Left renal cortex interstitium (tissue), 4 donors: ENCODE measurements at places on chromosomes 1 and 21. TPM values are rescaled to one million over a fixed set of nuclear protein-coding genes. Genes with fewer than 3 reads are reported as not detected.

TRIM67 gene
- 0.09 TPM for polyA plus RNA-seq

GRCh38 chr1:229664133-229664689, 38.2 kb downstream of the URB2 start:
- DNase-seq: no peak

GRCh38 chr1:109901141-109901523, 9.5 kb upstream of the CSF1 start:
- DNase-seq: no peak

DNA sequence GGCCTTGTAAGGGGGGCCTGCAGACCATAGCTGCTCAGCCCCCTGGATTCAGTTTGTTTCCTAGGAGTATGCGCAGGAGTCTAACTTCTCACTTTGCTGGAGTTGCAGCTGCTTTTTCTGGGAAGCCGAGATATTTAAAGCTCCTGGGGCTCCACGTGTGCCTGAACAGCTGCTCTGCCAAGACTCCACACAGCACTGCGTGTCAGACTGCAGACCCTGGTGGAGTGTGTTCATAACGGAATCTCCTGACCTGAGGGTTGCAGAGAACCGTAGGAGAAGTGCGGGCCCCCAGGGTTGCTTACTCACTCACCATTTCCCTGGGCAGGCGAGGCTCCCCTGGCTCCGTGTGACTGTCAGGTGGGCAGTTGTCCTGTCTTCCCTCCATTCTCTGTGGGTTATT, 474.3 kb upstream of the TMPRSS15 start:
- no peak for DNase-seq

DNA sequence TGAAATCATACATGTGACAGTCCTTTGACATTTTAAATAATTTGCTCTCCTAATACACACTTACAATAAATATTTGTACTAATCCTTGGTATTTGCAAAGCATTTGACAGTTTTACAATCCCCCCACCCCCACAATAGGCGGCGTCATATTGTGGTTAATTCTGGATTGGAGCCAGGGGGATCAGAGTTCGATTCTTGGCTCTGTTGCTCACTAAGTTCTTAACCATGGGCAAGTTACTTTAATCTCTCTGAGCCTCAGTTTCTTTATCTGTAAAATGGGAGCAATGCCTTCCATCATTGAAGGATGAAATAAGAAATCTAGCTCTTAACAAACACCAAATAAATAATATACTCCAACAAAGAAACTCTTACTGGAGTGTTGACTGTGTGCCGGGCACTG, 23.8 kb downstream of the CACNA1S start:
- no peak for DNase-seq

DNA sequence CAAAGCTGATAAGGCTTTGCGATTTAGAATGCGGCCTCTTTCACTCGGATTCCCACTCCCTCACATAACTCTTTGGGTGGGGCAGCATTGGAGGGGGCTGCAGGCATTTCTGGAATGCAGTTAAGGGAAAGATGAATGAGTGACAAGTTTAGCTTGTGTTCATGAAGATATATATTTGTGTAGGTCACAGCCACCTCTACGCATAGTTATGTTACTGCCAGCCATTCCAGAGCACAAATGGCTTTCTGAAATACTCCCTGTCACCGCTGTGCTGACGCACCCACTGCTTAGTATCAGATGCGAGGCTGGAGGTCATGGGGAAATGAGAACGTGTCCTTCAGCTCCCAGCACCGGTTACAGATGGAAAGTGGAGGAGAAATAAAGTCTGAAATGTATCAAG, 54.1 kb upstream of the ATP1A1 start:
- DNase-seq: no peak

GRCh38 chr1:97906567-97907241, 14.1 kb downstream of the DPYD start:
- no peak for DNase-seq

GRCh38 chr1:64881281-64881680, 85.1 kb downstream of the JAK1 start:
- no peak for DNase-seq

ACTL8 gene
- polyA plus RNA-seq: not detected

DNA sequence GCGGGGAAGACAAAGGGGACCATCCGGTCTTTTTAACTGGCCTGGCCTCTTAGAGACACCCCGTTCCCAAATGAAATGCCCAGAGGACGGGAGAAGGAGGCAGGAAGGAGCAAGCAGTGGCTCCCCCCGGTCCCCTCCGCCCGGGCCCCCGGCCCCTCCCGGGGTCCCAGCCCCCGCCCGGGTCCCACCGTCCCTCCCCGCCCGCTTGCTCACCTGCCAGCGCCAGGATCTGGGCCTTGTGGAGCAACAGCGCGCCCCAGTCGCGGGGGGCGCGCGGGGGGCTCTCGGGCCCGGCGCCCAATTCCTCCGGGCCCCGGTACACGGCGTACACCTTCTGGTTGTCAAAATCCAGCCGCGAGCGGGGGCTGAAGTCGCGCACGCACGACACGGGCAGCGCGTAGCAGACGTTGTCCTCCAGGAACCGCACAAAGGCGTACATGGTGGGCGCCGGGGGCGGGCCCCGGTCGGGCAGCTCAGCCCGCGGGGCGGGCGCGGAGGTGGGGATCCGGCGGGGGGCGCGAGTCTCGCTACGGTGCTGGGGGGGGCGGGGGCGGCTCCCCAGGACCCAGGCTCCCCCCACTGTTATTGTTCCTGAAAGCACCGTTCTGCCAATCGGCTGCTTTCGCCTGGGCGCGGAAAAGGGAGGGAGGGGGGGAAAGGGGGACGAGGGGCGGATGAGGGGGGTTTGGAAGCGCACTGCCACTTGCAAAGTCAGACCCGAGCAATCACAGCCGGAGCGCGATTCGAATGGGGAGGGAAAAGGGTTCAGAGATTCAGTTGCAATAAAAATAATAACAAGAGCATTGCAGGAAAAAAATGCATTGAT, at the start of gene BEND5:
TSS of gene BEND5 (minus strand) at position 499 of the 826 bp plus-strand sequence. CDS start at position 439, 60 bp downstream.
- DNase-seq: no peak

DNA sequence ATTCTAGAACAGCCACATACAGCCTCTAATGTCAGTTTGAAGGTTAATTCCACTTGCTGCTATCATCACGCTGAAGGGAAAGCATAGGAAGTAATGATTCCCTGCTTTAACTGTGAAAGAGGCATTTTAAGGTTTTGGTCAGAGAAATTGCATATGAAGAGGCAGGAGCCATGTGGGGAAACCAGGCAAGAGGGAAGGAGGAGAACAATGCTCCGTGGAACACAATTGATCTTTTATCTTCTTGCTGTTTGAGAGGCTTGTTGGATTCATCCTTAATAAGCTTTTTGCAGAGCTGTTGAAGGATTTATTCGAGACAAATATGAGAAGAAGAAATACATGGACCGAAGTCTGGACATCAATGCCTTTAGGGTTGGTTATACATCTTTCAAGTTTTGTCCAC, 35.9 kb downstream of the SMAP2 start:
- DNase-seq: no peak

C4BPA gene
- 0.39 TPM for polyA plus RNA-seq

GRCh38 chr1:115564201-115564600, 77.6 kb upstream of the VANGL1 start:
- DNase-seq: no peak

- DNase-seq: no peak
These were observed 9.7 kb upstream of the FMOD start for GRCh38 chr1:203360547-203361185.

- no peak for DNase-seq
These were observed 310.9 kb downstream of the MATN1 start for GRCh38 chr1:30412241-30413110.

GRCh38 chr21:25396135-25396711, 211.1 kb downstream of the MRPL39 start:
- no peak for DNase-seq

- no peak for DNase-seq
These were observed 217.0 kb downstream of the DNAH14 start for GRCh38 chr1:225146478-225146877.
